HFFc6 (cell line): ENCODE measurements at places on chromosomes 5 and 9. TPM values are rescaled to one million over a fixed set of nuclear protein-coding genes. Genes with fewer than 3 reads are reported as not detected.
A peak's percentile ranks its signal among the peaks of the same experiment; 100 is the strongest.

GRCh38 chr9:14678776-14679175 lies 14.5 kb downstream of the ZDHHC21 start:
- no peak for DNase-seq

DNA sequence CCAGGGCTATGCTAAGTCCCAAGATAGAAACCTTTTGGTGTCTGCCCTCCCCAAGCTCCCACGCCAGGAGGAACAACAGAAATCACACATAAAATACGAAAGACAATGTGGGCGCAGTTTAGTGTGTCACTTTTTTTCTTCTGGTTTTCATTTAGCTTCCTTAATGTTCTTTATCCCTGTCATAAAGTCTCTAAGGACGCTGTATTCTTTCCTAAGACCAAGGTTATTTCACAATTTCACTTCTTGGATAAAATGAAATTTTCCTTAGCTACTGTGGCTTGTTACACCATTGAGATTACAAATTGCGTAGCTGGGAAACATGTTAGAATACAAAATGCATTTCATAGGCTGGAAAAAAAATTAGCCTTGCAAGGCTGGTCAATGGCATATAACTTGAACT lies 85.4 kb downstream of the GLIS3 start:
- no peak for DNase-seq

- DNase-seq, result peak; percentile 52
These were observed 51.1 kb downstream of the NUDT12 start for GRCh38 chr5:103511554-103511885.

- DNase-seq, result no peak
These were observed 1568.5 kb upstream of the WWC1 start for GRCh38 chr5:166722939-166723338.

DNA sequence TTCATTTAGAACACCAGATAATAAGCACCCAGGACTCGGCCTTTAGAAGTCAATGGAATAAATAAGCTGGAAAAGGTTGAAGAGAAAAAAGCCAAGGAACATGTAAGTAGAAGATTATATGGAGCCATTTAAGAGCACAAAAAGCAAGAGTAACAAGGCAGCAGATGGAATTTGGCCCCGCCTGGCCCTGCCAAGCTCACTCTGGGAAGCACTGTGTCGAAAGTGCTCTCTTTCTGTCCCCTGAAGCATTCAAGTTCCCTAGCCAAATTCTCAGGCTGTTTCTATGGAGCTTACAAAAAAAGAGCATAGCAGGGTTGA lies 73.0 kb upstream of the GPR151 start:
- DNase-seq, result no peak

DNA sequence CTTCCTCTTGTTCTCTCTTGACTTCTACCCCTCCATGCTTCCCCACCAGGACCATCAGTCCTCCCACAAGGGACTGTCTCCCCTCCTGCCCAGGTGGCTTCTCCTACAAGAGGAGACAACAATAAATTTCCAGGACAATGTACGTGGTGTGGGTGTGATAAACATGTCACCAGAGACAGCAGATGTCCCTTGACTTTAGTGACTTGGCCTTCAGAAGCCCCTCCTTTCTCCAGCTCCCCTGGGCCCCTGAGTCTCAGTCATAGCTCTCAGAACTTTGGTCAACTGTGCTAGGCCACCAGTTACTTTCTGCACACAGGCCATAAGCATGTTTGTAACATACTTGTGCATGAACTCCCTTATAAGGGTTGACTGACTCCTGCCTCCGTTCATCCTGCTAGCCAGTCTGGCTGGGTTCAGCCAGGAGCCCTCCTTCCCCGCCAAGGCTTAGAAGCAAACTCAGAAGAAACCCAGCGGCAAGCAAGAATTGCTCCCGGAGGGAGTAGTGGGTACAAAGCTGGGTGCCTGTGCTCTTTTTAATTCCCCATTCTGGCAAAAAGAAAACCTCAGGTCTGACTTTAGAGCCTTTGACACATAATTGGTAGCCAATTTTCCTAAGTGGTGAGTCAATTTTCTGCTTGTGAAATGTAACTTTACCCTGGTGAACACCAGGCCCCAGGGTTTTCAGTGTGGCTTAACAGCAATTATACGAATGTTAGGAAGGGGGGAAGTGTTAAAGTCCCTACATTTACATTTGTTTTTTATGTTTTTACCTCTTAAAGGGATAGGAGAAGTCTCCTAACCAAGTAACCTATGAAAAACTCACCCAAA lies 49.2 kb downstream of the EBF1 start:
- no peak for DNase-seq

DNA sequence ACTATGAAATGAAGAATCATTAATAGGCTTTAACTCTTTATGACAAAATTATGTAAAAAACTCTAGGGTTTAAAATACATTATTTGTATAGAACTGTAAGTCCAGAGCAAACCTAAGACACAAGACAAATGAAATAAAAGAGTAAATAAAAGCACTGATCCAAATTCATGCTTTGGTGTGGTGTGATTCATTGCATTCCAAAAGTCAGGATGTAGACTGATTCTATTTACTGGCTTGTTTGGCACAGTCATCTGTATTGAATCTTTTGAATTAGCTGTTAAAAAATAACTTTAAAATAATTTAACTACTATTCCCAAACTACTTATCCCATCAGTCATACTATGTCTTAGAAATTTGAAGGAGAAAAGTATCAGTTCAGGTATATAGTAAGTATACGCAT lies 31.1 kb downstream of the IL4 start:
- DNase-seq, result peak; percentile 56

DNA sequence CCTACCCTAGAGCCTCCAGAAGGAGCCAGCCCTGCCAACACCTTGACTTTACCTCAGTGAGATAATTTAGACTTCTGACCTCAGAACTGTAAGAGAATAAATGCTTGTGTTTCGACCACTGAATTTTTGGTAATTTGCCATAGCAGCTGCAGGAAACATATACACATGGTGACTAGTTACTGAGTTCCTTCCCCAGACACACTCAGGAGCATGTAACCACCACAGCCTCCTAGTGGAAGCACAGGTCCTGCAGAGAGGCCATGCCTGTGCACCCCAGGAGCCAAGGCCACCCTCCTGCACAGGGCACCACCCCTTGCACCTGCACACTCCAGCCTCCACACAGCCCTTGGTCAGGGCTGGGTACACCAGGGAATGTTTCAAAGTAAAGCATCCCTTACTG lies 7.6 kb upstream of the CAMSAP1 start:
- DNase-seq, result peak; percentile 14

GRCh38 chr5:132687995-132688394 lies 14.2 kb downstream of the IL4 start:
- no peak for DNase-seq

GRCh38 chr5:109844695-109845094 lies 155.0 kb downstream of the MAN2A1 start:
- peak; percentile 36 for DNase-seq

DNA sequence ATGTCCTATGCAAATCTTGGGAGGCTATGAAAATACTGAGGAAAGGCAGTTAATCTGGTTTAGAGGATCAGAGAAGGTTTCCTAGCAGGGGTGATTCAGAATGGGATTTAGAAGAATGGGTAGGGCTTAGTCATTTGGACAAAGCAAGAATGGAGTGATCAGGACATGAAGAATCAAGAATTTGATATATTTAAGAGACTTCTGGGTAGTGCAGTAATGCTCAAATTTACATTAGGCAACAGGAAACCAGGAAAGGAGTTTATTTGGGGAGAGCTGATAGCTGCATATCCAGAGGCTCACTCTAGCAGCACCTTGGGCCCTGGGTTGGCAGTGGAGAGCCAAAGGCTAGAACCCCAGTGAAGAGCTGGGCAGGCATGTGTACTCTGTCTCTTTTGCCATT lies 78.9 kb upstream of the PAPPA start:
- DNase-seq, result peak; percentile 46

- peak; percentile 25 for DNase-seq
These were observed 9.8 kb upstream of the OLFM1 start for GRCh38 chr9:135077497-135078200.

DNA sequence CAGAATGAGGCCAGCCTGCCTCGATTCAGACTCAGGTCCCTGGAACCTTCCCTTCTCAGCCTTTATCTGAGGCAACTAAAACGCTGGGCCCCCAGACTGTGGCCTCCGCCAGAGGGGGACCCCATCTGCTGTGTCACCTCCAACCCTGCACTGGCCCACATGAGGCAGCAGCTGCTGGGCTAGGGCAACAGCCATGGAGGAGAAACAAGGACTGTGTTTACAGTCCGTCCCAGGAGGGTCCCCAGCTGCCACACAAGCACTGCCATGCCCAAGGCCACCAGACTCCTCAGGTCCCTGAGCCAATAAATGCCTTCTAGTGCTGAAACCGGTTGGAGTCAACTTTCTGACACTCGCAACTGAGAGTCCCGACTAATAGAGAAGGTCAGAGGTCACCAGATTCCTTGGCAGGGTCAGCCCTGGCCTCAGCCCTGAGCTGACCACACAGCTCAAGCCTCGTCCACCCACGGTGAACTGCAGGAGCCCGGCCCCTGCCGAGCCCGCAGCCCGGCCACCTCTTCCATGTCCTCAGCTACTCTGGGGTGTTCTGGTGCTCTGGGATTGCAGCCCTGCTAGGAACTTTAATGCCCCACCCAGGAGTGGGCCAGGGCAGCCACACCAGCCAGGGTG lies 77.0 kb downstream of the ZNF354C start:
- DNase-seq, result no peak

- no peak for DNase-seq
These were observed 58.1 kb upstream of the MTAP start for GRCh38 chr9:21744320-21744719.

GRCh38 chr9:14797435-14797834 lies 74.9 kb upstream of the CER1 start:
- DNase-seq, result no peak

DNA sequence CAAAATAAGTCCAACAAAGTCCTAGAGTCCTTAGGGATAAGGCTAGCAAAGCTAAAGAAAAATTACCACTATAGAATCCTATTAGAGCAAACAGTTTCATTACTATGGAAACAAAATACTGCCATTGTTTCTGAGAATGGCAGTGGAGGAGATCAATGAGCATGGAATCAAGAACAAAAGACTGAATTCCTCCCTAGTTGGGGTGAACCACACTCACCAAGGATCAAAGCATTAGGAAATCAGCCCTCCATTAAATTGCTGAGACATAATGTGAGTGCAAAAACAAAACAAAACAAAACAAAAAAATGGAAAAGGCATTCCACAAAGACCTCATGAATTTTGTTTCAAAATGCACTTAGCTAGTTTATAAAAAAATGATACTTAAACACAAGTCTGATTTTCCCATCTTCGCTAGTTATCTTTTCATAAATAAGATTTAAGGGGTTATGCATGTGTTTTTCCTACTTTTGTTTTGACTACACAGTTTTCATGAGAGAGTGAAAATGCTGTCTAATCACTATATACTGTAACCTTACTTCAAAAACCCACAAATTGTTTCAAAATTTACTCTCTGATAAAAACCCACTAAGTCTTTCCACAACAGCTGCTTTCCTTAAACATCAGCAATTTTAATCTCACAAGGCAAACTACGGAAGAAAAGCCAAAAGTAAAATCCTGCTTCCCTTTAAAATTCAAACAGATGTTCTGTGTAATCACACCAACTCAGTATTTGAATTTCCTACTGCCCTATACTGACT lies 9.7 kb downstream of the SERINC5 start:
- peak; percentile 16 for DNase-seq

GRCh38 chr9:734831-735511 lies 106.5 kb upstream of the DMRT1 start:
- DNase-seq, result peak; percentile 97

DNA sequence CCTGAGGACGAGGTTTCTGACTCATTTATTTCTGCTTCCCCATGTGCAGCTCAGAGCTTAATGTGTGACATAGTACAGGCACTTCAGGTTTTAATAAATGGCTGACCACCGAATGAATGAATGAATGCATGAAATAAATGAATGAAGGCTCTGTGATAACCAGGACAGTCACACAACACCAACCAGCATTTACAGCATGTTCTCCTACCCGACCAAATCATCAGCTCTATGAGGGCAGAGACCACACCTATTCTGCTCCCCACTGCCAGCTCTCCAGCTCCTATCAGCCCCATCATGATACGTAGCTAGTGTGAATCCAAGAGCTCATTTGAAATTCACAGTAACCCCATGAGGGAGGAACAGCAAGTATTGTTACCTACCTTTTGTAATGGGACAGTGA lies 4.8 kb downstream of the TMOD1 start:
- DNase-seq, result no peak

GRCh38 chr9:107588393-107588792 lies 98.8 kb upstream of the KLF4 start:
- DNase-seq, result no peak

- no peak for DNase-seq
These were observed 59.7 kb downstream of the CDH12 start for GRCh38 chr5:22793463-22793862.

- DNase-seq, result no peak
These were observed 22.0 kb downstream of the CHD1 start for GRCh38 chr5:98906756-98907355.

- DNase-seq, result no peak
These were observed 40.8 kb upstream of the FSTL4 start for GRCh38 chr5:133652951-133653759.

- DNase-seq, result no peak
These were observed 46.4 kb downstream of the ANXA2R start for GRCh38 chr5:42993516-42994245.

GRCh38 chr5:111278858-111279504 lies 54.8 kb downstream of the CAMK4 start:
- no peak for DNase-seq

DNA sequence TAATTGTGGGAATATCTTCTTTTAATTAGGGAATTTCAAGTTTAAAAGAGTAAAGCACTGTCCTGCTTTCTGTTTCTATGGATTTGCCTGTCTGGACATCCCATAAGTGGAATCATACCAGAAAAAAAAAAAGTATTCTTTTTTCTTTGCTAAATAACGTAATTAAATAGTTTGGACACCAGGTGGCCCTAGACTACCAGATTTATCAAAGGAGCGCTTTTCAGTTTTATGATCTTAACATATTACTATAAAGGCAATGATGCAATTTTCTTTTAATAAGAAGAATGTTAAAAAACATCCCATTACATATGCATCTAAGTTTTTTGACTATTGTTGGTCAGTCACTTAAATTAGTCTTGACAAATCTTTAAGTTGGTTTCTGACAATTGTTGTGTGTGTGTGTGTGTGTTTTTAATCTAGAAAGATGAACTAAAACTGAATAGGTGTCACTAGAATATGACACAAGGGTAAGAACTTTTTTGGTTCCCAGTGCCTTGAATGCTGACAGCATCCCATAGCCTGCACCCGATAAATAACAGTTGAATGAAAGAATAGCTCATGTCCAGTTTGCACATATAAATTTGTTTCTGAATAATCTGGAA lies 49.5 kb downstream of the C5orf22 start:
- peak; percentile 21 for DNase-seq

GRCh38 chr5:59790376-59790775 lies 103.2 kb downstream of the PDE4D start:
- no peak for DNase-seq

NR4A3 gene
- total RNA-seq, result 1.2 to 2.8 TPM (median 1.7 TPM) in 3 replicates

NEURL1B gene
- total RNA-seq, result 2.0 to 7.6 TPM (median 4.4 TPM) in 3 replicates

IFNA2 gene
- total RNA-seq, result not detected in 2 replicates

DEPDC1B gene
- 3.2 to 7.8 TPM (median 5.4 TPM) in 3 replicates for total RNA-seq

SAPCD2 gene
- 6.5 to 14.6 TPM (median 11.3 TPM) in 3 replicates for total RNA-seq

SPATA31D4 gene
- not detected in 3 replicates for total RNA-seq

PCDHGA12 gene
- total RNA-seq, result 7.9 to 19.2 TPM (median 8.2 TPM) in 3 replicates

C9orf152 gene
- total RNA-seq, result not detected in 3 replicates

GALNT10 gene
- total RNA-seq, result 136 to 161 TPM (median 150 TPM) in 3 replicates

SPATA31C1 gene
- not detected in 2 replicates for total RNA-seq
